ENCODE measurements at places on chromosomes 3 and 15.
A peak's percentile ranks its signal among the peaks of the same experiment; 100 is the strongest.

GRCh38 chr3:178350763-178351162 lies 185.5 kb upstream of the KCNMB2 start:
- no peak for DNase-seq

- no peak for DNase-seq
Observed at GRCh38 chr3:76016769-76017439, 231.6 kb upstream of the ZNF717 start.

- no peak for DNase-seq
Observed at GRCh38 chr3:61411009-61411662, 150.2 kb upstream of the PTPRG start.

DNA sequence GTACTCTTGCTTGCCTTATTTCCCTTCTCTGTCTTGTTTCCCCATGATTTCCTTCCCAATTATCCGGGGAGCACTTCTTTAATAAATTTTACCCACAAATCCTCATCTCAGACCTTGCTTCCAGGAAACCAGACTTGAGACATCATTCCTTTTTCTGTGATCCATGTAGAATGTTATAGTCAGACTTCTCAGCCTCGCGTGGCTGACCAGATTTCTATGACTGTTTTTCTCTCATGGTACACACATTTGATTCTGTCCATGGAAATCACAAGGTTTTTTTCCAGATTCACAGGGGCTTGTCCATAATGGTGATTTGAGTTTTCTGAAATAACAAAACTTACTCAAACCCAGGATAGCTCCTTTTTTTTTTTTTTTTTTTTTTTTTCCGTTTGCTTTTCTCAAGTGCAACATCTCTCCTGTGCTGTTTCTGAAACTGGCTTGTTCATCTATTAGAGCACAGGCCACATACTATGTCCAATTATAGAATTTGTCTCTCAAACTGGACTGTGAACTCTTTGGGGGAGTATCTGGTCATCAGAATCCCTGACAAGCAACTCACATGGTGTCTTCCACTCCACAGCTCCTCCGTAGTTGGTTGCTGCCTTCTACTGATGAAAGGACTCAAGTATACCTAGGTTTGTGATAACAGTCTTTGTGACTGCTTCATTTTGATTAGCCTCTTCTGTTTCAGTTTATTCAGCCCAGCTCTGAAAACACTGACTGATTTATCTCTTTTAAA lies 50.8 kb downstream of the RBMS3 start:
- no peak for DNase-seq

DNA sequence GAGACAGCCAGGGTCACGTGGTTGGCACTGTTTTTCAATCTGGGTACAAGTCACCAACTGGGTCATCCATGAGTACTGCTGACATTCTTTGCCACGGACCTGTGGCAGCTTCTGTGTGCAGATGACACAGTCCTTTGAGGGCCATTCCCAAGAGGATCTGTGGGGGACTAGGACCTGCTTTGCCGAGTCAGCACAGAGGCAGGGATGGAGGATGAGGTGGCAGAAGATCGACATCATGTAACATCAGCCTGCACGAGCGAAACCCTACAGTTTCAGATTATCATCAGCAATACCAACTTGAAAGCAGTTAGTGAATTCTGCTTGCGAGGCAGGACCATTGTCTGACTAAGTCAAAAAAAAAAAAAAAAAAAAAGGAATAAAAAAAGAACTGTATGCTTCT lies 227.7 kb downstream of the FOXP1 start:
- no peak for DNase-seq

- no peak for DNase-seq
Observed at GRCh38 chr3:128402998-128403397, 63.7 kb downstream of the DNAJB8 start.

DNA sequence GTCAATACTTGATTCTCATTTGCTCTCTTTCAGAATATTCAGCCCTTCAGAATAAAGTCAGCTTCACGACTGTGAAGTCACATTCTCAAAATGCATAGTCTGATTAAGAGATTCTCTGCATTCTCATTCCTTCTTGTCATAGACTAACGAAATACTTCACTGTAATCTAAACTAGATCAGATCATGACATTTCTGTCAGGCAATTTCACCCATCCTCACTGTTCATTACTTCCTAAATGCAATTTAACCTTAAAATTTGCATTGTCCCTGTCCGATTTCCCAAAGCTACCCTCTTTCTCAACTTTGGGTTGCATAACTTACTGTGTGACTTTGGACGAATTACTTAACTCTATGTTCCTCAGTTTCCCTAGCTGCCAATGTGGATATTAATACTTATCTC lies 6.2 kb downstream of the RPL22L1 start:
- DNase-seq: no peak

DNA sequence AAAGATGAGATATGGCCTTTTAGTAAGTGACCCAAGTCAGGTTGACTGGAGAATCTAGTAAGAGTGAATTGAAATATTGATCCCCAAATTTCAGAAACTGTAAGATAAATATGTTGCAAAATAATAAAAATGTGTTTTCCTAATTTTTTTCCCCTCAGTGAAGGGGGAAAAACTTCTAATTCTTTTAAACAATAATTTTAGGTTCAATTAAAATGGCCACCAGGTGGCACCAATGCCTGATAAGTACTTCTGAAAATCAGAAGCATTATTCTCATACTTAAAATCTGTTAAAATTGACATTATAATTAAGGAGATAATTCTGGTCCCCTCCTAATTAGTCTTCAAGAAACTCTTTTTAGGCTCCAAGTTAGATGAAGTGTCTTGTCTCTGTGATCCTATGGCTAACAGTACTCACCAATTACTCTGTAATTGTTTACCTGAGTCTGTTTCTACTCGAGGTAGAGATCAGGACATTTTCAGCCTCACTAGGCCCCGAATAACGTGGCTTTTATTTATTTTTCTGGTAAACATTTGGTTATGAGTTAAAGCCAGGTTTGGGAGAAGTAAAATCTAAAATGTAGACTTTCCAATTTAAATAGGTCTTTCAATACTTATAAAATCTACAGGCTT lies 52.6 kb downstream of the NMD3 start:
- DNase-seq: no peak

DNA sequence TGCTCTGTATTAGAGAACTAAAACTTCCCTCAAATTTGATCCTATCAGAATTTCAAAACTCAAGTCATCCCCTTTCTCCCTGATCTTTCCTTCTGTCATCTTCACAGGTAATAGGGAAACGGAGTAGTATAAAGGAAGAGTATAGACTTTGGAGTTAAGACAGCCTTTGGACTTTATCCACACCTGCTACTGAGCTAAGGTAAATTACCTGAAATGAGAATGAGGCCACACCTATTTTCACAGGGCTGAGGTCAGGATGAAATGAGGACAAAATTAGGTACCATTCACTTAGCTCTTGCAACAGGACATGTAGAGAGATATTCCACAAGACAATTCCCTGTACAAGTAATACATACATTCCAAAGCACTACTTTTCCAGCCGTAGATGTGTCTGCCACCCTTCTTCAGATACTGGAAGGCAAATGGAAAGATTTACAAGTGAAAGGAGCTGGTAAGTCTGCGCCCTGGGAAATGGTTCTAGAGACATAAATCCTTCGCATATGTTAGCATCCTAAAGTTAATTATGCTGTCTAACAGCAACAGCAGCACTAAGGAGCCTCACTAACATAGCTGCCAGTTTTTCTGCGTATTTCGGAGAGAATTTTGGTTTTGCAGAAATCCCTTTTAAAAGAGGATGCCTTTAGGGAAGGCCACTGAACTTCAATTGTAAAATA lies 461.8 kb downstream of the SHQ1 start:
- DNase-seq: no peak

DNA sequence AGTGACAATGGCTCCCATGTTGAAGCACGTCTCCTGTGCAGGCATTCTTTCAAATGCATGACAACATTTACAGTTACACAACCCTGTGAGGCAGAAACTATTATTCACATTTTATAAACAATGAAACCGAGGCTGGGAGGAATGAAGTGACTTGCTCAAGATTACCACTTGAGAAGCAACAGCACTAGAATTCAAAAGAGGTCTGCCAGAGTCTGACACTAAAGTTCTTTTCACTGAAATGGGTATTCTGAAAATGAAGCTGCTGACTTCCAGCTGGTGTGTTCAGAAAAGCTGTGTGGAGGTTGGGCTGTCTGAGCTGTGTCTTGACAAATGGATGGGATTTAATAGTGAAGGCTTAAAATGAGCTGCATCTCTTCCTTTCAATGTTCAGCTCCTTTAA lies 104.4 kb downstream of the THSD4 start:
- no peak for DNase-seq

- DNase-seq: no peak
Observed at GRCh38 chr3:119018690-119019463, 15.8 kb downstream of the IGSF11 start.

DNA sequence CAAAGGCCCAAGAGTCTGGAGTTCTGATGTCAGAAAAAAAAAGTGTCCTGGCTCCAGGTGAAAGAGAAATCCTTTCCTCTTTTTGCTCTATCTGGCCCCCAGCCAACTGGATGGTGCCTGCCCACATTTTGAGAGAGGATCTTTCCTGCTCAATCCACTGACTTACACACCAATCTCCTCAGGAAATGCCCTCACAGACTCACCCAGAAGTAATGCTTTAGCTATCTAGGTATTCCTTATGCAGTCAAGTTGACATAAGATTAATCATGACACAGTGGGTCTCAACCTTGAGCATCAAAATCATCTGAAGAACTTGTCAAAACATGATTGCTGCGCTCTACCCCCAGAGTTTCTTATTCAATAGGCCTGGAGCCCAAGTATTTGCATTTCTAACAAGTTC lies 31.2 kb downstream of the STRIT1 start:
- DNase-seq: no peak

- no peak for DNase-seq
Observed at GRCh38 chr3:64848127-64848800, 160.5 kb upstream of the ADAMTS9 start.

DNA sequence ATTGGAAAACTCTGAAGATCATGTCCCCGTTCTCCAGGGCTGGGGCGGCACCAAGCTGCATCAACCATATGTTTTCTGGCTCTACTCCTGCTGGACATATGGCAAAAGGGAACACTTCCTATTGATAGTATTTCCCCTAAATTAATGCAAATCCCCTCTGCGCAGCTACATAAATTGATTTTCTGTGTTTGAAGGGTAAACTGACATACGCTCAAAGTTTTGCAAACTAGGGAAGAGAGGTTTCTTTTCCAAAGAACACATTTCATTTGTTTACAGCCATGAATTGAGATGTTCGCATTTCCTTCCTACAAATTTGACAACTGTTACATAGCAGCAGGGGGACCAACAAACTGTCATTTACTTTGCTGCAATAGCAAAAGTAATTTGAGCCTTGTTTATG lies 35.9 kb downstream of the CTXND1 start:
- no peak for DNase-seq

GRCh38 chr3:16842272-16843270 lies 42.2 kb upstream of the PLCL2 start:
- DNase-seq: peak; percentile 53

- no peak for DNase-seq
Observed at GRCh38 chr3:3302964-3303363, 123.5 kb upstream of the CRBN start.

- no peak for DNase-seq
Observed at GRCh38 chr15:58327958-58328357, 103.8 kb upstream of the LIPC start.

GRCh38 chr3:52128118-52128683 lies 26.0 kb downstream of the POC1A start:
- no peak for DNase-seq

GRCh38 chr3:131231710-131232389 lies 149.7 kb upstream of the NUDT16 start:
- DNase-seq: no peak

Measured in stimulated activated CD8-positive, alpha-beta memory T cell treated with anti-CD3 and anti-CD28 coated beads, Interleukin-7, amount 100 ng/mL, for 4 hours (primary cell).